ENCODE measurements at places on chromosomes 4 and X.
A peak's percentile ranks its signal among the peaks of the same experiment; 100 is the strongest.

- peak; percentile 65 for DNase-seq
Observed at GRCh38 chr4:174520660-174521059, 1.6 kb downstream of the HPGD start.

DNA sequence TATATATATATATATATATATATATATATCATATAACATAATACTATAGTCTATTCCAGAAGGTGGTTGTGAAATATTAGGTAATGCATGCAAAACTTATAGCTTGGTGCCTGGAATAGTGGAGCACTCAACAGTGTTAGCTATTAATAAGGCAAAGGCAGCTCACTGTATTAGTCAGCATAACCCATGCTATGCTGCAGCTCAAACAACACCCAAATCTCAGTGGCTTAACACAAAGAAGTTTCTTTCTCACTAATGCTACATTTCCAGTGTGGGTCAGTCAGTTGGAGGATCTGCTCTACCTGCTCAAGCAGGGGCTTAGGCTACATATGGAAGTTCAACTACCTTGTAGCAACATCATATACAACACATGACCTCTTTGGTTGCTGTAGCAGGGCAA is 5.2 kb upstream of the RPGR start:
- DNase-seq = no peak

DNA sequence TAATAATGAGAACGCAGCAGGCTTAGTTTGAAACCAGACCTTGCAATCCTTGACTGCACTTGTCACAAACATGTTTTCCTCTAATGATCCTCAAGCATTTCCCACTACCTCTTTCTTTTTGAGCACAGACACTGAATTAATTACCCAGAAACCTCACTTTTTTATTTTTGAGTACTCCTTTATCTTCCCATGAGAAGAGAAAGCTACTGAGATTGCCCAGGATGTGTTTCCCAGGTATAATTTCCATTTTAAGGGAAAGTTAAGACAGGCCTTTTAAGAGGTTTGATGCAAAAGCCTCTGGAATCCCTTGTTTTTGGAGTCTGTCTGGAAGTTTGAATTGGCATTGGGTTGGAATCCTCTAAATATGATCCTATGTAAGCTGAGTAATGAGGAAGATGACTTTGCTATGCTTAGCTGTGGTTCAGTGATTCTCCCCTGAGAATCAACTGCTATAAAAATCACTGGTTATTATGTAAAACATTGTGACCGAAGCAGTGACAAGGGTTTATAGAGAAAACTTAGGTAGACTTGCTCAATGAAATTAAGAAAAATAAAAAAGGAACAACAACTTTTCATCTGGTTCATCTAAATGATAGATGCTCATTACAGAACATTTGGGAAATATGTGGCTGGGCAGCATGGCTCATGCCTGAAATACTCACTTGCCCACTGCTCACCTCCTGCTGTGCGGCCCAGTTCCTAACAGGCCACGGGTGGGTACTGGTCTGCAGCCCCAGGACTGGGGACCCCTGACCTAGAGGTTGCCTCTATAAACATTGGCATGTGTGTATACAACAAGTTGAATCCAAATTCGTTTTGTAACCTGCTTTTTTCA is 10.8 kb upstream of the RHOH start:
- DNase-seq = no peak

- no peak for DNase-seq
Observed at GRCh38 chr4:53563824-53564223, 27.5 kb downstream of the LNX1 start.

- no peak for DNase-seq
Observed at GRCh38 chr4:110119880-110120279, 78.5 kb downstream of the ELOVL6 start.

DNA sequence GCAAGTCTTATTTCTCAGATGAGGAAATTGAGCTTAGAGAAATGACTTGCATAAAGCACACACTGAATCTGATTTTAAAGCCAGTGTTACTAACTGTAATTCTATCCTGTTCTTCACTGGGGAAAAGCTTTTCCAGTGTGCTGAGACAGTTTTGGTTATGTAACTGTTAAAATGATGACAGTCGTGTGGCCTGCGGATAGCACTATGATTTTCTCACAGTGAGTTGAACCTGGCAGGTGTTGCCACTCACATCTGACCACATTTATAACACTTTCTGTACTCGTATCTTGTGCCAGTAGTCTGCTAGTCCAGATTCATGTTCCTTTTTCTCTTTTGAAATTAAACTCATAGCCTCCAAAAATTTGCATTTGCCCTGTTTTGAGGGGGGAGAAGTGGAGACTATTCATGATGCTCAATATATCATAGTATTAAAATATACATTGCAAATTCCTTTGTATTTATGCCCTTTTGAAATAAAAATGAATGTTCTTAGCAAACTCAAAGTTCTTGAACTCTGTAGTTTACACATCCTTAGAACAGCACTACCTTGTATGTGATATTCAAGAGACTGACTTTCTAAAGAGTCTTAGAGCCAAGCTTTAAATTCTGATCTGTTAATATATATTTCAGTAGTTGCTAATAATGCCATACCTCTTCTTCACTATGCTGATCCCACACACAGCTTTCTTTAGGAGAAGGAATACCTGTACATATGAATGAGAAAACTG is 132.3 kb downstream of the PDLIM5 start:
- DNase-seq = no peak

- no peak for DNase-seq
Observed at GRCh38 chrX:85109235-85109634, 105.6 kb downstream of the APOOL start.

- no peak for DNase-seq
Observed at GRCh38 chr4:113851816-113852215, 90.3 kb upstream of the CAMK2D start.

DNA sequence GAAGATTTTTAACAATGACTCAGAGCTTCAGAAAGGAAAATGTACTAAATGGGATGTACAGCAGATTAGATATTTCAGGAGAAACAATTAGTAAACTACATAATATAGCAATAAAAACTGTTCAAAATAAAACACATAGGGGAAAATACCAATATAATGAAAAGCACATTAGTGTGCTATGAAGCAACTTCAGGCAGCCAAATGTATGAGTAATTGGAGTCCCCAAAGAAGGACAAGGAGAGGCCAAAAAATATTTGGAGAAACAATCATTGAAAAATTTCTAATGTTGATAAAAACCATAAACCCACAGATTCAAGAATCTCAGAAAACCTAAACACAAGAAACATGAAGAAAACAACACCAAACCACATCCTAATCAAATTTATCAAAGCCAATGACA is 129.3 kb upstream of the CHRDL1 start:
- DNase-seq = no peak

- DNase-seq = no peak
Observed at GRCh38 chr4:71206763-71207162, 132.1 kb upstream of the SLC4A4 start.

DNA sequence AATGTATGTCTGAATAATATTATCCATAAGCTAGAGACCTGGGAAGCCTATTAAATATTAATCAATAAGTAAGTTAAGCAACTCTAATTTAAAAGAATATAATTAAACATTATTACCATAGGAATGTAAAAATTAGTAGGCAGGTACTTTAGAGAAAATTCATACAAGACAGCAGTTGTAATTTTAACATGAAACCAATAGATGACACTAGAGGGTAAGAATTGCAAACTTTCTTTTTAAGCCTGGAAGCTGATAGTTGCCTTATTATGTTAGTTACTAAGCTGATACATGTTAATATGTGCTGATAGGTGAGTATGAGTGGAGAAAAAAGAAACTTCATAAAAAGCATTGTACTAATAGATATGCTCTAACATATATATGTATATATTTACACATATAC is 1157.4 kb downstream of the FAM133A start:
- DNase-seq = no peak

GRCh38 chr4:165803005-165803404 is 70.0 kb upstream of the TLL1 start:
- DNase-seq = no peak

DNA sequence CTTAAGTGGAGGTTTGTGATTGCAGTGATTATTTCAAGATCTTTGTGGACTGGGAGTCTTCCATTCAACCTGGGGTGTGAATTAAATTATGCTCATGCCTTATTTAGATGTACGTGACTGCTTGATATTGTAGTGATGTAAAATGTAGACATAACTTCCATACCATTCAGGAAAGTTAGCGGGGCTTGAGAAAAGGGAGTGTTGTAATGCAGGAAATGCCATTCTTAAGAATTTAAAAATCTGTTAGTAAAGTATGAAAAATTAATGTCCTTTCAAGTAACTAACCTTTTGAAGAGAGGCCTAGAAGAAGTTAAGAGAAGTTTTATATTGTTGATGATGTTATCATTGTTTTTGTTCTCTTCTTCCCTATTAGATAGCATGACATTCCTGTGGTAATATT is 318.2 kb downstream of the CCSER1 start:
- DNase-seq = no peak

DNA sequence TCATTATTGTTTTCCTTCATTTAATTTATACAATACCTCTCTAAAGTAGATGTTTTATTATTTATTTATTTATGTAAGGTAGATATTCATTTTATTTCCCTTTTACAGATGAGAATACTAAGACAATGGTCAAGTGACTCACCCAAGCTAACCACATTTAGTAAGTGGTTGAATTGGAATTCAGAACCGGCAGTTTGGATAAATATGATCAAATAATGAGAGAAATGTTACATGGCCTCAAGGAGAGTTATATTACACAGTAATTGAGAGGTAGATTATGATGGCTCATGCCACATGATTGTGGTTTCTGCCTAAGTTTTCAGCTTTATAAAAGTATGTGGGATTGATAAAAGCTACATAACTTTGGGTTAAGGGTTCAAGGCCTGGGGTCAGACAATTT is 239.4 kb upstream of the BOD1L1 start:
- no peak for DNase-seq

DNA sequence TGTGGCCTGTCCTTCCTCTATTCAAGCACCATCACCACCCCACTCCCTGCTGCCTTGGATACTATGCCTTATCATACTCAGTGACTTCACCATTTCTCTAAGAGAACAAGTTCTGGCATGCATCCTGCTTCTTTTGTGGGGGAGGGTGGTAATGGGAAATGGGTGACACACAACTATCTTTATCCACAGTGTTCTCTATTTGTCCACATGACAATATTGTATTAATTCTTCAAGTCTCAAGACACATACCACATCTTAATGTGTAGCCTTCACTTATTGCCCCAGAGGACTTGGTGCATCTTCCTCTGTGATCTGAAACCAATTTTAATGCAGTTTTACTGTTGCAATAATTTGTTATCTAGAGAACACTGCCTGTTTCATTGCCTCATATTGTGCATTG is 29.3 kb upstream of the UGT2B7 start:
- no peak for DNase-seq
